ENCODE measurements at places on chromosomes 3 and 15. TPM values are rescaled to one million over a fixed set of nuclear protein-coding genes. Genes with fewer than 3 reads are reported as not detected.

Gene TSC22D2
- 9.1 TPM for total RNA-seq

Gene HIGD2B
- not detected for total RNA-seq

Gene RABL3
- 33.8 TPM for total RNA-seq

Gene IQCF5
- total RNA-seq: not detected

Gene CSPG5
- 1.3 TPM for total RNA-seq

Gene GADL1
- not detected for total RNA-seq

Gene GABRR3
- not detected for total RNA-seq

Gene CD200
- not detected for total RNA-seq

Gene SLC27A2
- 1.3 TPM for total RNA-seq

Gene CX3CR1
- not detected for total RNA-seq

Gene CRYGS
- total RNA-seq: 2.6 TPM

Gene CKMT1A
- total RNA-seq: 2.2 TPM

Gene ANKRD63
- total RNA-seq: 0.63 TPM

Gene NR1I2
- 1.3 TPM for total RNA-seq

Gene PPP1R14D
- total RNA-seq: not detected

Gene FHIT
- total RNA-seq: not detected

Gene ATP13A5
- 0.30 TPM for total RNA-seq

Gene MAN2C1
- 77.9 TPM for total RNA-seq

Gene ERICH6
- total RNA-seq: not detected

Gene GOLGA8J
- not detected for total RNA-seq

Gene CTXN2
- total RNA-seq: not detected

Measured in Daoy (cell line).